ENCODE measurements at places on chromosomes 6 and 20. TPM values are rescaled to one million over a fixed set of nuclear protein-coding genes. Genes with fewer than 3 reads are reported as not detected.

The BMP7 gene
- not detected for total RNA-seq

The RAET1L gene
- not detected for total RNA-seq

The PRSS35 gene
- total RNA-seq = 6.8 TPM

The ABHD16B gene
- total RNA-seq = not detected

The C6orf52 gene
- 0.26 TPM for total RNA-seq

The FARS2 gene
- 22.6 TPM for total RNA-seq

The SS18L1 gene
- total RNA-seq = 7.4 TPM

The MEI4 gene
- total RNA-seq = not detected

The PBOV1 gene
- not detected for total RNA-seq

DNA sequence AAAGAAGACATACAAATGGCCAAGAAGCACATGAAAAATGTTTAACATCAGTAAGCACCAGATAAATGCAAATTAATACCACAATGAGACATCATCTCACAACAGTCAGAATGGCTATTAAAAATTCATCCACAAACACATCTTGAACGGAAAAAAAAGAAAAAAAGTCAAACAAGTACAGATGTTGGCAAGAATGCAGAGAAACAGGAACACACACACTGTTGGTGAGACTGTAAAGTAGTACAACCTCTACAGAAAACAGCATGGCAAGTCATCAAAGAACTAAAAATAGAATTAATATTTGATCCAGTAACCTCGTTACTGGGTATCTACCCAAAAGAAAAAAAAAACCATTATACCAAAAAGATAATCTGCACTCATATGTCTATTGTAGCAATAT is 6.5 kb downstream of the STX7 start:
- no peak overlapping the region for H3K27ac ChIP-seq
- no peak for DNase-seq
- H3K36me3 ChIP-seq = peaks cover under 1% of the 10 kb centered on the region
- H3K4me3 ChIP-seq = no peak overlapping the region

DNA sequence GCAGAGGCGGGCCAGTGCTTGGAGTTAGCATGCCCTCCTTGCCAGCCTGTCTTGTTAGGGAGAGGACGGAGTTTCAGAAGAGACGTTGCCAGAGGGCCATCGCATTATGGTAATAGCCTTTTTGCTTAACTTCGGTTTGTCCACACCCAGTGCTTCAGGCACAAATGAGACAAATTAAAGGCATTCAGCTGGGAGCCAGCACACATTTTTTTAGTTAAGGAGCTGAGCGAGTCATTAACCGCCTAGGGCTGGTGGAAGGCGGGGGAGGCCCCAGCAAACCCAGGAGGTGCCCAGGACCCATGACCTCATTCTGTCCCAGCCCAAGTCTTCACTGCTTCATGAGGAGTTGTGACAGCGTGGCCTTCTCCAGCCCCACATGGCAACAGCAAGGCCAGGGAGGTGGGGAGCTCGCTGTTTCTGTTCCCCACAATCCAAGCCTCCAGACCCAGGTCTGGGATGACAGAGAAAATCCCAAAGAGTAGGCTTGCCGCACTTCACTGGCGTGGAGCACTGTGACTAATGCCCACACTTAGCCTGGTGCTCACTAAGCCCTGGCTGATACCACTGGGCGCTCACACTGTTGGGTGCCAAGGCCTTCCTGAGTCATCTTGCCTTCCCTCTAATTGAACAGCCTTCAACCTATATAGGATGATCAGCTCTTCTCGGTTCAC is 237.1 kb downstream of the ANKRD60 start:
- H3K27ac ChIP-seq = no peak overlapping the region
- H3K4me1 ChIP-seq = no peaks in the 10 kb centered on the region
- H3K4me3 ChIP-seq = no peak overlapping the region
- no peaks in the 10 kb centered on the region for H3K27me3 ChIP-seq

GRCh38 chr6:130107710-130108109 is 89.3 kb downstream of the L3MBTL3 start:
- H3K4me1 ChIP-seq = no peaks in the 10 kb centered on the region
- H3K27ac ChIP-seq = no peak overlapping the region
- H3K27me3 ChIP-seq = no peaks in the 10 kb centered on the region
- DNase-seq = no peak
- H3K36me3 ChIP-seq = no peaks in the 10 kb centered on the region
- H3K4me3 ChIP-seq = no peak overlapping the region

GRCh38 chr6:28980137-28980851 is 24.8 kb downstream of the ZNF311 start:
- no peak overlapping the region for H3K27ac ChIP-seq
- H3K36me3 ChIP-seq = no peaks in the 10 kb centered on the region
- H3K4me3 ChIP-seq = peak overlapping the region; percentile 76
- no peaks in the 10 kb centered on the region for H3K4me1 ChIP-seq
- peak; percentile 5 for DNase-seq

GRCh38 chr20:33334111-33334510 is 51.1 kb downstream of the BPIFB1 start:
- no peak for DNase-seq
- no peak overlapping the region for H3K27ac ChIP-seq
- no peaks in the 10 kb centered on the region for H3K36me3 ChIP-seq
- peaks cover 6% of the 10 kb centered on the region for H3K27me3 ChIP-seq
- no peaks in the 10 kb centered on the region for H3K4me1 ChIP-seq

DNA sequence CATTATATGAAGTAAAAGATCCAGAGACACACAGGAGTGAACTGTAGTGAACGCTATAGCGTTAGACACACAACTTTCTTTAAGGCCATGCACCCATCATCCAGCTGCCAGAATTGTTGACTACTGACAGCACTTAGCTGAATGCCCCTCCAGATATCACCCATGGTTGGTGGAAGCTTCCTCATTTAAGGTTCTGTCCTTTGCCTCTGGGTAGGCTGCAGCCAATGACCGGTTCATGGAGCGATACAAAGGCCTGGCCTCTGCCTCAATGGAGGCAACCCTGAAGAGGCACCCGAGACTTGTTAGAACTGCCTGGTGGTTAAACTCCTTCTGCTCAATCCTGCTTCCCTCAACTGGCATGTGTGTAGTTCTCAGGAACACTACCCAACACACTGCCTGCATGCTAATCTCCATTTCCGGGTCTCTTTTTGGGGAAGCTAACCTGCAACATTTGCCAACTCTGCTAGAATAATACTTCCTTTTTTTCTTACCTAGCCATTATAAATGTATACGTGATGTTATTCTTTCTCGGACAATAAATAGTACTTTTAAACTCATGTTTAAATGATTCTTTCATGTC is 49.8 kb upstream of the THEMIS start:
- H3K4me1 ChIP-seq = no peaks in the 10 kb centered on the region
- no peak overlapping the region for H3K4me3 ChIP-seq
- H3K27ac ChIP-seq = no peak overlapping the region

DNA sequence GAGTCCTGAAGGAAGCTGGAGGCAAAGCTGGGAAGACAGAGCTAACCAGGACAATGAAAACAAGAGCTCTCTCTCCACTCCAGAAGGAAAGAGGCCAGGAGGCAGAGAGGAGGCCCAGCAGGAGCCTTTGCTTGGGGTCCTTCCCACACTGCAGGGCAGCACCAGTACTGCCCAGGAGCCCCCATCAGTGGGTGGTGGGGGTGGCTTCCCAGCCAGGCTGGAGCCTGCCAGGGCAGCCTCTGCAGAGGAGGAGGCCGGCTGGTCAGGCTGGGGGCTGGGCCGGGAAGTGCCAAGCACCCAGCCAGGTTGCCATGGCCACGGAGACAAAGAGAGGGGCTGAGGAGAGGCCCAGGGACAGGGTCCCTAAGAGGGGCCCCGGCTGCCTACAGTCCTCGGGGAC is 33.4 kb downstream of the PREX1 start:
- no peaks in the 10 kb centered on the region for H3K36me3 ChIP-seq
- no peak overlapping the region for H3K27ac ChIP-seq
- H3K4me3 ChIP-seq = no peak overlapping the region
- DNase-seq = no peak
- H3K4me1 ChIP-seq = peaks cover 2% of the 10 kb centered on the region

DNA sequence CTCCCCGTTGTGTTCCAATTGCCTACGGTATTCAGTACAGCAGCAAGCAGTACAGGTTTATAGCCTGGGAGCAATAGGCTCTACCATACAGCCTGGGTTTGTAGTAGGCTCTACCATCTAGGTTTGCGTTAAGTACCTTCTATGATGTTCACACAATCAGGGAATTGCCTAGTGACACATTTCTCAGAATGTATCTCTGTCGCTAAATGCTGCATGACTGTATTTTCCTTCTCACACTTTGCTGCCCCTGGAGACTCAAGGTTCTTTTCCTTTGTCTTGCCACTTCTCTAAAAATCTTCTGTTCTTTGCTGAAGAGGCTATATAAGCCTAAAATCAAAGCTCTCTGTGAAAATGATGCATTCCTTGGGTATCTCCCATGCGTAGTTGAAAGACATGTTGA is 241.9 kb downstream of the CD83 start:
- no peaks in the 10 kb centered on the region for H3K36me3 ChIP-seq
- no peak for DNase-seq
- no peak overlapping the region for H3K4me3 ChIP-seq
- H3K27ac ChIP-seq = no peak overlapping the region
- no peaks in the 10 kb centered on the region for H3K27me3 ChIP-seq

DNA sequence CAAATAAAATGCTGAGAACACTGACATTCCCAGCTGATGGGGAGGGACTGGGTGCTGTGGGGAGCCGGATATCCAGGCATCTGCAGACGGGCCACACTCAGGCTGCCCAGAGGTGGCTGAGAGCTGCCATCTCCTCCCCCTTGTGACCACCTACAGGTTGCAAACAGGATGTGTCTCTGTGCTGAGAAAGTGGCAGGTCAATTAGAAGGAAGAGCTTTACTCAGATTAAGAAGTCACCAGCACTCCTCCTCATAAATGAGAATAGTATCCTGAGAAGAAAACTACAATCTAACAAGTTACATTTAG is 63.0 kb downstream of the HUS1B start:
- peaks cover 1% of the 10 kb centered on the region for H3K36me3 ChIP-seq
- no peak overlapping the region for H3K4me3 ChIP-seq
- no peak overlapping the region for H3K27ac ChIP-seq
- H3K4me1 ChIP-seq = no peaks in the 10 kb centered on the region
- DNase-seq = no peak
- no peaks in the 10 kb centered on the region for H3K27me3 ChIP-seq

GRCh38 chr20:53175135-53175780 is 203.1 kb downstream of the TSHZ2 start:
- no peak overlapping the region for H3K4me3 ChIP-seq
- H3K4me1 ChIP-seq = no peaks in the 10 kb centered on the region
- H3K36me3 ChIP-seq = no peaks in the 10 kb centered on the region
- no peaks in the 10 kb centered on the region for H3K27me3 ChIP-seq
- no peak for DNase-seq

DNA sequence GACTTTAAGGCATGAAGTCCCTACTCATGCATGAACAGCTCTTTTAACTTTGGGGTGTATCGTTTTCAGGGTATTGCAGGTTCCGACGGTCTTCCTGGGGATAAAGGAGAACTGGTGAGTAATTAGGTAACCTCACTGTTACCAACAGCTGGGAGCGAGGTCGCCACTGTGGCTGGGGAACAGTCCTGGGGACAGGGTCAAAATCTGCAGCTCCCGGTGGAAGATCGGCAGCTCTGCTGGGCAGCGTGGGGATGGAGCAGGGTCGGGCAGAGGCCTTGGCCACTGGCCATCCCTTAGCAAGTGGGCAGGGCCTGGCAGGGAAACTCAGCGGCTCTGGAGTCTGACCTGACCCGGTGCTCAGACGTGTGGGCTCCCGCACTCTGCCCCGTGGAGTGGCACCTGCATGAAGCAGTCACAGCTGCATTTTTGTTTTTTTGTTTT is 16.1 kb downstream of the COL9A3 start:
- H3K27me3 ChIP-seq = no peaks in the 10 kb centered on the region
- DNase-seq = no peak
- H3K4me3 ChIP-seq = no peak overlapping the region

DNA sequence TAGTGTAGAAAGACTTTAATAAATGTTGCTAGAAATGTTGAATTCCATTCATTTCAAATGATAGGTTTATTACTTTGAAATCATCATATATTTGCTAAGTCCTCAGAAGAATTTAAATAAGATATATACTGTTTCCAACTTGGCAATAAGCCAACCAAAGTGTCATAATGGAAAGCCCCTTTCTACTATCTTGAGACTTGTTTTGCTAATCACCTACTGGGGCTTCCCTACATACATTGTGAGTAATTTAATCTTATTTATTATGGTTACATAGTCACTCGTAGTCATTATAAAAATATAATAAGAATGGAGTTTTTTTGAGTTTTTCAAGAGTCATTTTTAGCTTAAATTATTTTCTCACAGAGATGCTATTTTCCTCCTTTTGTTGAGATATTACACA is 20.7 kb downstream of the COL19A1 start:
- no peak overlapping the region for H3K27ac ChIP-seq

DNA sequence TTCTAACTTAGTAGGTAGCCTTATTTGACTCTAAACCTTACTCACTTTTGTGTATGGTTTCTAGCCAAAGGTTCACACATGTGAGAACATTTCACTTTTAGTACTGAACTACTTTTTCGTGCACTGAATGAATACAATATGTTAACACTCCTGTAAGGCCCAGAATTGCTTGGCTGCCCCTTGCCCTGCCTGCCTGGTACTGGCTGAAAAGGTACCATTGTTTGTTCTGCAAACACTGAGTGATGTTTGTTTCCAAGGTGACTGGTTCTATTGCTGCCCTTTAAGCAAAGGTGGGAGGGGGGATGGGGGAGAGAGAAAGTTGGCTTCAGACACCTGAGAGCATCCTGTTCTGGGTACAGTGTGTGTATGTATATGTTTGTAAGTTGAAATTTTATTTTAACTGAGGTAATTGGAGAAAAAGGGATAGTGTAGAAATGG is 31.2 kb downstream of the RREB1 start:
- no peaks in the 10 kb centered on the region for H3K36me3 ChIP-seq
- no peak overlapping the region for H3K4me3 ChIP-seq
- DNase-seq = no peak
- H3K27ac ChIP-seq = no peak overlapping the region
- peaks cover 10% of the 10 kb centered on the region for H3K4me1 ChIP-seq

DNA sequence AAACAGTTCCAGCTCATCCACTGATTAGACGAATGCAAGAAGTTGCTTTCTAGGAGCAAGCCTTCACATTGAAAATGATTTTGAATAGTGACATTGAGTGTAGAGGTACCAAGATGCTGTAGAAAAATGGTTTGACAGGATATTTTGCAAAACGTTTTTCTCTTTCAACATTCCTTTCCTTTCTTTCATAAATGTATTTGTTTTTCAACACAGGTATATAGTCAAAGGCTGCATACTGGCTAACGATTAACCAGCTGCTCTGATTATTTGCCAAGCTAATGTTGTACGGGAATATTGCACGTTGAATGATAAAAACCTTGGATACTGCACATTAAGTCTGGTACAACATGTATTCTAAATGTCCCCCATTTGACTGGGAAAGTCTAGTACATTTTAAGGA is 78.8 kb upstream of the TENT5A start:
- no peaks in the 10 kb centered on the region for H3K4me1 ChIP-seq
- no peaks in the 10 kb centered on the region for H3K27me3 ChIP-seq
- H3K36me3 ChIP-seq = no peaks in the 10 kb centered on the region
- DNase-seq = no peak
- no peak overlapping the region for H3K27ac ChIP-seq
- no peak overlapping the region for H3K4me3 ChIP-seq

- peaks cover 7% of the 10 kb centered on the region for H3K4me1 ChIP-seq
- no peak overlapping the region for H3K4me3 ChIP-seq
- H3K27ac ChIP-seq = peak overlapping the region; percentile 86
- peak; percentile 40 for DNase-seq
Observed at GRCh38 chr6:134287859-134288537, 29.9 kb downstream of the SGK1 start.

Data from fibroblast of lung (primary cell).